Urinary bladder (tissue), 4 donors: ENCODE measurements at places on chromosomes 5 and 9.

GRCh38 chr9:117191504-117192261 lies 223.2 kb downstream of the ASTN2 start:
- no peak for DNase-seq

GRCh38 chr9:76560481-76560922 lies 101.5 kb downstream of the GCNT1 start:
- DNase-seq, result no peak

GRCh38 chr5:170641589-170642031 lies 137.8 kb downstream of the KCNIP1 start:
- no peak for DNase-seq

DNA sequence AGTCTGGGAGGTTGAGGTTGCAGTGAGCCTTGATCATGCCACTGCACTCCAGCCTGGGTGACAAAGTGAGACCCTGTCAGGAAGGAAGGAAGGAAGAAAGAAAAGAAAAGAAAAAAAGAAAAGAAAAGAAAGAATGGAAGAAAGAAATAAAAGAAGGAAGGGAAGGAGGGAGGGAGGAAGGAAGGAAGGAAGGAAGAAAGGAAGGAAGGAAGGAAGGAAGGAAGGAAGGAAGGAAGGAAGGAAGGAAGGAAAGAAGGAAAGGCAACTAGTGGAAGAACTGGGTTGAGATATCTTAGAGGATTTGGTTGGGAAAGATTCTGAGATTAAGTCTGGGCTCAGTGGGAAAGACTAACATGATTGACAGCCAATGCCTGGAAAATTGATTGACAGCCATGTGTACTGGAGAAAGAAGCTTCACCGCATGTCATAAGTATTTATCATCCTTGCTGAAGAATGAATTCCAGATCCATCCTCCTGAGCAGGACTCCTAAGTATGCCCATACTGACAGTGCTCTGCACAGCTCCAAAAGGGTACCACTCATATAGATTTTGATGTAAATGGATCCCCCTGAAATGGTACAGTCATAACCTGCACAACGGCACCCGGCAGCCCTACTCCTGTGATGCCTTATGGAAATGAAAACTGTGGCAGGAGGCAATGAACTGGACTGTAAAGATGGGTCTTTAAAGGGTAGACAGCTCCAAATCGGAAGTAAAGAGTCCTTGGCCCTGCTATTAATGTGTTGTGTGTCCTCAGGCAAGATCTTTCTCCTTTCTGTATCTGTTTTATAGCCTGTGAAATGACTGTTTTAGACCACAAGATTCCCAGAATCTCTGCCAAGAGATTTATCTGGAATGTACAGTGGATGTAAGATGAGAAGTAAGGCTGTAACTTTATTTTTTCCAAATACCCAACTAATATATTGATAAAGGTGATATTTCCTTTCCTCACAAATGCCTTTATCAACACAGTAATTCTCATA lies 16.9 kb upstream of the ADRA1B start:
- no peak for DNase-seq

DNA sequence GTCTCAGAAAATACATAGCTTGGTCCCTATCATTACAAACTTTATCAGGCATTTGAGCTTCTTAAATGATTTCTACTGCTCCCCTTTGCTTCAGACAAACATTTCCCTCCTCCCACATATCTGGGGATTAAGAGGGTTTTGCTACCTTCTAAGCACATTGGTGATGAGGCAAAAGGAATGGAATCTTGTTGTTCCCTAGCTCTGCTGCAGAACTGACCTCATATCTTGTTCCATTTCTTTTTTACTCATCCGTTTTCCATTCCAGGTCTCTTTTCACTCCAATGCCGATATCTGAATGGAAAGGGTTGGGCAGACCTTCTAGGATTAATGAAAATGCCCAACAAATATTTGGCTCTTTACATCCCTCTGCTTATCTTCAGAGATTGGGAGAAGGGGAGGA lies 444.6 kb downstream of the ZNF608 start:
- no peak for DNase-seq

DNA sequence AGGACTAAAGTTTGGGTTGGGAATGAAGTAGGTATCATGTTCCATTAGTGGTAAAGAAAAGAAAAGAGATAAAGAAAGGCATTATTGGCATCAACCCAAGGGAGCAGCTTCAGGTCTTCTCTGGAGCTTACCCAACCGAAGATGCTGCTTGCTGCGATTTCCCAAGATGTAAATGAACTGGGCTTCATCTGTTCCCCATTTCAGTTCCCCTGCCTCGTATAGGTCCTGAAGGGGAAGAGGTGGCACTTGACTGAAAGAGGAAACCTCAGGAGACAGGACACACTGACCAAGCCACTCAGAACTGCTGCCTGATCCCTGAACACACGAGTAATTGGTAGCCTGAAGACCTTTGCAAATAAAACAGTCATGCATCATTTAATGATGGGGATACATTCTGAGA lies 24.6 kb downstream of the ANXA6 start:
- no peak for DNase-seq

- no peak for DNase-seq
Measured at GRCh38 chr5:76145945-76146344, 62.8 kb downstream of the SV2C start.

GRCh38 chr9:134367791-134368490 lies 41.7 kb downstream of the RXRA start:
- no peak for DNase-seq

DNA sequence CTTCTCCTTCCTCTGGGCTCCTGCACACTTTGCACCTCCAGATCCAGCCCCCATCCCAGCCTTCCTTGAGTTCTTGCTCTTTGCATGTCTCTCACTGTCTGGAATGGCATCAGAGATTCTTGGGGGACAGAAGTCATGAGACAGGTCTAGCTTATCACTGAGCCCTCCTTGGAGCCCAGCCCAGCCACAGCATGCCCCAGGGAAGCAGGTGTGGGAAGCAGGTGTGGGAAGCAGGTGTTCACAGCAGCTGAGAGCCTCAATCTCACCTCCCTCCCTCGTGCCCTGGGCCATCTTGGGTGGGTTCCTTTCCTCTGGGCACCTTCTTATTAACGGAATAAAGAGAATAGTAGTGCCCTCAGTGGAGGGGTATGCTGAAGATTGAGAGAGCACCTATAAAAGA lies 27.2 kb downstream of the SLC6A7 start:
- no peak for DNase-seq

DNA sequence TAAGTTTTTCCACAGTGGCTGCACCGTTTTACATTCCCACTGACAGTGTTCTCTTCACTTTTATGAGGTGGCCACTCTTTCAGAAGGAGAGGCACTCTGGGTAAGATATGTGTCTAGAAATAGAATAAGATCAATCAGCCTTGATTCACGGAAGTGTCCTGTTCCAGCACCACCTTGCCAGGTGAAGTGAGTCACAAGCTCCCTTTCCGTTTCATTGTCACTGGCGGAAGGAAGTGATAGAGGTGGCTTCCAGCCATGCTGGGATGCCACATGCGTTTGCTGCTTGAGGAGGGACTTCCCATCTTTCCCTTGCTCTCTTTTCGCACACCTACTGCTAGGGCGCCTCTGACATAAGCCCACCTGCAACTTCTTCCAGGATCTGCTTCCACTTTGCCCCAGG lies 217.1 kb downstream of the PIK3R1 start:
- no peak for DNase-seq

DNA sequence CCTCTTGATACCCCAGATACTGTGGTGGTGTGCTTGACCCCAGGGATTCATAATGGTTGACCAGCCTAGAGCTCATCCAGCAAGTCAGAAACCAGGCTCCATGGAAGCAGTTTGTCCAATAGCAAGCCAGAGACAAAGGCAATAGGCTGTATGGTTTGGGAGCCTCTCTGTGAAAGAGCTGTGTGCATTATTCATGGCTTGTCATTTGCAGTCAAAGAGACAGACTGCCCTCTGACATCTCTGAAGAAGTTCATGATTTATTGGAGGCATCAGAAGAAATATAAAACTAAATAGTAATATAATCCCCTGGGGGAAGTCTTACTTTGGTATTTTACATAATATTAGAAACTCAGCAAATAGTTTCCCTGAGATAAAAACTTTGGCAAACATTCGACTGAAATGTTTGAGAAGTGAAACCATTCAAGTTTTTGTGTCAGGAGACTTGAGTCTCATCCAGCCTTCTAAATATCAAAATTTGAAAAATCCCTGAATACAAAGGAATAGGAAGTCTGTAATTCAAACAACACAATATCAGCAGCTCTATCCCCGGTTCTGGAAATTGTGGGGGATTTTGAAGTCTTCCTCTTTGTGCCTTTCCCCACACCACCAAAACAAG lies 250.3 kb downstream of the ZSWIM6 start:
- DNase-seq, result no peak

DNA sequence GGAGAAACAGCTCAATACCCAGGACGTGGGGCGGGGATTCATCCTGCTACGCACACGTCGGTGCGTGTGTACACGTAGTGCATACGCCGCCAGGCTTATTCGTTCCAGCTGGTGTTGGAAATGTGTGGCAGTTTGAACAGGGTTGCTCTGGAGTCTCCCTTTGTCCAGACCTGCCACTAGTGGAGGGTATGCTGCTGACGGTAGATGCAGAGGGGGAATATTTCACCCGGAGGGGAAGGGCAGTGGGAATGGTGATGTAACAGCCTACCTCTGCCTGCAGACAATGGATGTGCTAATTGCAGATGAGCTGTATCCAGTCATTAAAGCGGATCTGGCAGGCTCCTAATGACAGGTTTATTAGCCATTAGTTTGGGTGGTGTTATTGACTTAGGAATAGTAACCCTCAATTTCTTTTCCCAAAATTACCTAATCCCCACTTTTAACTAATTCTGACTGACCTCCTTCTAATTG lies 142.7 kb downstream of the PAX5 start:
- DNase-seq, result peak; percentile 10

GRCh38 chr5:66807743-66808142 lies 211.6 kb downstream of the MAST4 start:
- no peak for DNase-seq

DNA sequence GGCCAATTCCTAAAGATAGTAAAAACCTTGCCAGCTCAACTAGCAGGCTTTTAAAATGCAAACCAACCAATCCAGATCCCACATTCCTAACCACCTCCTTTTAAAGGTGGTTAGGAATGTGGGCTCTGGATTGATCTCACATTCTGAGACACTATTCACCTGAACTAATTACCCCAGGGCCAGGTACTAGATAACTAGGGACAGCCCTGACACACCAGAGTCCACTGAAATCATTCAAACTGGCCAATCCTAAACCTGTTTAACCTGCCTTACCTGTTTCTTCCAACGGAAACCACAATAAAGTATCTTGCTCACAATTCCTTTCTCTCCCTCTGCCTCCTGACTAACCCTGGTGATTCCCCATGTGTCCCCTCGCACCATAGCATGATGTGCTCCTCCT lies 168.3 kb upstream of the DMAC1 start:
- DNase-seq, result no peak

DNA sequence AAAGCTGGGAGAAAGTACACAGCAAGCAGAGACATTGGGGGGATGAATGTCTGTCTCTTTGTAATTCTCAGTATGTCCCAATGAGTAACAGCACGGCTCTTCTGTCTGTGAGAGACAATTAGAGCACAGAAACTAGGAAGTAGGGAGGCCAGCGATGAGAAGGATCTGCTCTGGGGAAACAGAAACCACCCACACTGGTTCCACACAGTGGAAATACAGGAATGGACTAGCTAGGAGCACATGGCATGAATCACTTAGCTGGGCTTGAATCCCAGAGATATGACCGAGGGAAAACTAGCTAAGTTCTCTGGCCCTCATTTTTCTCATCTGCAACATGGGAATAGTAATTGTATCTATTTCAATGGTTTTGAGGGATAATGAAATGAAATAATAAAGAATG lies 895.9 kb downstream of the TLE4 start:
- DNase-seq, result no peak

DNA sequence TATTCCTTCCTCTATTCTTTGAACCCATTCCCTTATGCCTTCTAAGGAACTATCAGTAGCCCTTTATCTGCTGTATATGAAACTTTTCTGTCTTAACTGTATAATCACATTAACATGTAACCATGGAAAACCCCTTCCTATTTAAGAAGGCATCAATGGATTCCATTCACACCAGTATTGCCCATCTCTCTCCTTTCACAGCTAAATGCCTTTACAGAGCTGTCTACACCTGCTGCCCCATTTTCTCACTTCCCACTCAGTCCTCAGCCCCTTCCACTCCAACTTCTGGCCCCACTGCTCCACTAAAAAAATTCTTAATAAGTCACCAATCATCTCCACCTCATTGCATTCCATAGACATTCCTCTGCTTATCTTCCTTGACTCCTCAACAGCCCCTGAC lies 50.8 kb downstream of the SEC61B start:
- DNase-seq, result no peak

DNA sequence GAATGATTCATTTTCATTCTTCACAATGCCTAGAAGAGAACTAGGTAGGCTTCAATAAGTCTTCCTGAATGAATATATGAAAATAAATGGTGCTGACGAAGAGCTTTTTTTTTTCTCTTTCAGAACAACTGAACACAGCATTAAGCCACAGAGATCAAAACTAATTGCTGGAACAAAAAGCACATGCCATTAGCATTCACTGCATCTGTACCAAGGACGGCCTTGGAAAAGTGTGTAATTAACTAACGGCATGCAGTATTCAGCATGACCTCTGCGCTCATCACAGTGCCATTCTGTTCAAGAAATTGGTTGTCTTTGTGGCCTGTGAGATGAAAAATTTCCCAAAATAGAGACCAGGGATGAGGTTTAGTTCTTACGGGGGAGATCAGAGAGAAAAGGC lies 99.3 kb downstream of the NUDT12 start:
- no peak for DNase-seq

GRCh38 chr5:68445257-68446069 lies 229.9 kb downstream of the PIK3R1 start:
- no peak for DNase-seq

- no peak for DNase-seq
Measured at GRCh38 chr5:123582550-123583285, 70.7 kb downstream of the CSNK1G3 start.

GRCh38 chr5:154214371-154215106 lies 24.0 kb downstream of the GALNT10 start:
- DNase-seq, result no peak

- DNase-seq, result no peak
Measured at GRCh38 chr5:35004200-35004599, 43.5 kb downstream of the AGXT2 start.

- no peak for DNase-seq
Measured at GRCh38 chr9:9257999-9258498, 1354.8 kb downstream of the PTPRD start.

DNA sequence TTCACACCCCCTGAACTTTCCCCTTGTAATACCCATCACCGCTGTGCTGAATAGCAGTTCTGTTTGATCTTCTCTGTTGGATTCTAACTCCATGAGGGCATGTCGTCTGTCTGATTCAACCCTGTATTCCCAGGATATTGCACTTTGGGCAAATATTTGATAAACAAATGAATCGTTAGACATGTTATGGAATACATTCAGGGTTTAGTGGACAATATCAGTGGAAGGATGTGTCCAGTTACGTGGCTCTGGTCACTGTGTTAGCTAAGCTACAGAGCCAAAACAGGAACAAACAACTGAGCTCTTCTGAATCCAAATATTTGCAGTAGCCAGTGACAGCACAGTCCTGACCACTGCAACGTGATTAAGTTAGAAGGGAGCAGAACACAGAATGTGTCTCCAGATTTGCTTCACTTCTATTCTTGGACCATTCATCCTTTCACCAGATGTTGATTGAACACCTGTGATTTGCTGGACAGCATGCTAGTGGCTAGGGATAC lies 13.2 kb downstream of the ANGPTL2 start:
- DNase-seq, result no peak

GRCh38 chr5:92917044-92917443 lies 664.0 kb downstream of the NR2F1-AS1 start:
- no peak for DNase-seq
